ENCODE measurements at places on chromosomes 16 and 17.

DNA sequence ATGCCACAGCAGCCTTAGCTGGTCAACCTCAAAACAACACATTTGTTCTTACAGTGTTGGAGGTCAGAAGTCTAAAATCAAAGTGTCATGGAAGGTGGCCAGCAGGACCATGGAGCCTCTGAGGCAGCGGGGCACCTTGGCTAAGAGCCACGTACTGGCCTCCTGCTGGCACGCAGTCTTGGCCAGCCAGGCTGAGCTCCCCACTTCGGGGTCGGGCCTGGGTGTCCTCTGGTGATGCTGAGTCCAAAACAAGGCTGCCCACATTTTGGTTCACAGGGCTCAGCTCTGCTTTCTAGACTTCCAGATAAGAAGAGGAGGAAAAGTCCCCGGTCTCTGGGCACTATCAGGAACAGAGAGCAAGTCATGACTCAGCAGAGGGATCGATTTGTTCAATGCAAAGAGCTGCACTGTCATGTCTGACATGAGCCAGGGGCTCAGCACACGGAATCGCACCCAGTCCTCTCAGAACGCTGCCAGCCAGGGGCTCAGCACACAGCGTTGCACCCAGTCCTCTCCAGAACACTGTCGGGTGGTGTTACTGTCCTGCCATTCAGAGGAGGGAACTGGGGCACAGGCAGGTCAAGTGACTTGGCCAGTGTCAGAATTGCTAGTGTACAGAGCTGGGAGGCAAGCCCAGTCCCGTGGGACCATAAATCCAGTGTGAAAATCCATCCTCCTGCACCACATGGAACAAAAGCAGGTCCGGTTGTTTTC lies 2.5 kb downstream of the LGALS9 start:
- no peak for DNase-seq

GRCh38 chr16:68740628-68741346 lies 3.7 kb downstream of the CDH1 start:
- DNase-seq, result no peak

DNA sequence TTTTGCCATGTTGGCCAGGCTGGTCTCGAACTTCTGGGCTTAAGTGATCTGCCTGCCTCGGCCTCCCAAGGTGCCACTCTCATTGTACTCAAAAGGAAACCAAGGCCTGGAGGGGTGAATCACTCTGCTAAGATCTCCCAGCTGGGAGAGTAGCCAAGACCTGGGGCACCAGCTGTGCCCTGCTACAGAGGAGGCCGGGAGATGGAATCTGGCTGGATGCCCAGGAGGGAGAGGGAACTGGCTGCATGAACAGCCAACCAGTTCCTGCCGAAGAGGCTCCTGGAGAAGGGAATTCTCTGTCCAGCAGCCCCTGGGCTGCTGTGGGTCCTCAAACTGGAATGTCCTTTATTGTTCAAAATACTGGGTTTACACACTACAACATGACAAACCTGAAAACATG lies 238.7 kb upstream of the CIBAR2 start:
- DNase-seq, result no peak

- peak; percentile 29 for DNase-seq
Observed at GRCh38 chr17:2259769-2260536, 43.6 kb downstream of the SMG6 start.

DNA sequence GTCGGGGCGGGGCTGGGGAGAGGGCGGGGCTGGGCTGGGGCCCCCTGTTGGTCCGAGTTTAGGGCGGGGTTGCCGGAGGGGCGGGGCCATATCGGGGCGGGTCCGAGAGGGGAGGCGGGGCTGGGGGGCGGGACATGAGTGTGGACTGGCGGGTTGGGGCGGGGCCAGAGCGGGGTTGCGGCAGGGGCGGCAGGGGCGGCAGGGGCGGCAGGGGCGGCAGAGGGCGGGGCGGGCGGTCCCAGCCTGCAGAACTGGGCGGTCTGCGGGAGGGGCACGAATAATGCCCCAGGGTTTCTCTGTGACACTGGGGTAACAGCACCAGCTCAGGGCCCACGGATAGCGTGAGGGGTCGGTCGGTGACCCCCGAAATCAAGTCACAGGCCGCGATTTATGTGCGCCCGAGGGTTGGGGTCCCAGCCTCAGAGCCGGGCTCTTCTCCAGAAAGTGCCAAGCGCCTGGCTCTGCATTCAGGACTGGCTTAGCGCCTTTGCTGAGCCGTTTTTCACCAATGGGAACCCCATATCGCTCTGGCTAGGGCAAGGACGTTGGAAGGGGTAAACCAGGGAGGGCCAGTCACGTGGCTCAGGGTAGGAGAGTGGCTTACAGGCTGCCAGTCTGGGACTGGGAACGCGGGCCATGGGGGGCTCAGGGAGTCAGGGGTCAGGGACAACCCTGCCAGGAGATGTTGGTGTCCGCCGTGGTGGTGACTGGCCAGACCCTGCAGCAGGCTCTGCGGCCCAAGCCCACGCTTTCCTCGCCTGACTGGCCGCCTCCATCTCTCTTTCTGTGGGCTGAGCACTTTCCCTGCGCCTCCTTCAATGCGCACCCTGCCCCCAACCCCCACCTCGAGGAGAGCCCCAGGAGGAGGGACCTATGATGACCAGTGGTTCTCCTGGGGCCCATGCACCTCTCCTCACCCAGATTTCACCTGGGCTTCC lies 1.2 kb upstream of the METTL26 start:
- peak; percentile 89 for DNase-seq

All from stimulated activated naive CD4-positive, alpha-beta T cell (primary cell).